ENCODE measurements at places on chromosomes 2 and 18. TPM values are rescaled to one million over a fixed set of nuclear protein-coding genes. Genes with fewer than 3 reads are reported as not detected.

DNA sequence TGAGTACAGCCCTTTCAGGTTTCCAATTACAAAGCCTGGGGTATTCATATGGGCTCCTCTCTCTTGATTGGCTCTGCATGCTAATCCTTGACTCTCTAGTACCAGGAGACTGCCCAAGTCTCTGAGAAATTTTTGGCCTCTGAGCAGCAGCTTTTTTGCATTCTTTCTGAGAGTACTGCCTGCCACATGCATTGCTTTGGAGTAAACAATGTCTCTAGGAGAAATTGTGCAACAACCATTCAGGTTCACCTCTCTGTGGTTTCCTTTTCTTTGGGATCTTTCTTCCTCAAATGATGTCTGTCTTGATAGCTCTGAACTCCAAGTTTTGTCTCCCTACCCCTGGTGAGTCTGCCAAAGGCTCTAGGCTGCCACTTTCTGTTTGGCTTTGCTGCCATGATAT is 115.8 kb upstream of the SETBP1 start:
- DNase-seq = no peak

Gene MC2R
- total RNA-seq = not detected

DNA sequence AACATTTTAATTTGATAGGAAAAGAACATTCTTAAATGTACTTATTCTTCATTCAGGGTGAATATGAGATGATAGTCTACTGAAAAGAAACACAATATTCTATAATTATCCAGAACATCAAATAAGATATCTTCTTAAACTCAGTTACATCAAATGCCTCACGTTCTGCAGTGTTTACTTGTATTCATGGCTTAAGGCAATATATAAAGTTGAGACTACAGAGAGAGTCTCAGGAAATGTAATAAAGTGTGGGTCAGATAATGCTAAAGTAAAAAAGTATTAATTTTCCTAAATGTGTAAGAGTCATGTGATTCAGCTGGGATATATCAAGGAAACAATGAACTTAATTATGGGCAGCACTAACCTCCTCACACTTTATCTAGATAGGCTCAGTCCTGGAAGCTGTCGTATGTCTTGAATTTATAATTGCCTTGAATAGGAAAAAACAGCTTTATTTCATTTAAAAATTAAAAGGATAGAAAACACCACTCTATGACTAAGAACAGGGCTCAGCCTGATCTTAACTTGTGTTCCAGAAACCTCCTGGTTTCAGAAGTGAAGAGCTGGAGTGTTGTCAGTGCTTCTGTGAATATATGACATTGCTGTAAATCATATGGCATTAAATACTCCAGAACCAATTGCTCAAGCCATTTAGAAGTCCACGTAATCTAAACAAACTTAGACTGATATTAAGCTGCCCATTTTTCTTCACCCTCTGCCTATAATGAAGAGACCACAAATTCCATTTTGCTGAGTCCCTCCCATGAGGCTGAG is 240.2 kb downstream of the FSIP2 start:
- no peak for DNase-seq

Gene FAM110C
- total RNA-seq = 0.48 TPM

GRCh38 chr18:61569176-61569892 is 236.1 kb downstream of the CDH20 start:
- DNase-seq = no peak
